ENCODE measurements at places on chromosomes 6 and 20.

- no peak for DNase-seq
Observed at GRCh38 chr20:43514648-43514999, 7.1 kb downstream of the L3MBTL1 start.

GRCh38 chr20:21397341-21398108 is at the start of gene NKX2-4:
Gene NKX2-4 (minus strand): TSS chr20:21397526. CDS start chr20:21397399, 127 bp downstream.
- peak; percentile 19 for DNase-seq

DNA sequence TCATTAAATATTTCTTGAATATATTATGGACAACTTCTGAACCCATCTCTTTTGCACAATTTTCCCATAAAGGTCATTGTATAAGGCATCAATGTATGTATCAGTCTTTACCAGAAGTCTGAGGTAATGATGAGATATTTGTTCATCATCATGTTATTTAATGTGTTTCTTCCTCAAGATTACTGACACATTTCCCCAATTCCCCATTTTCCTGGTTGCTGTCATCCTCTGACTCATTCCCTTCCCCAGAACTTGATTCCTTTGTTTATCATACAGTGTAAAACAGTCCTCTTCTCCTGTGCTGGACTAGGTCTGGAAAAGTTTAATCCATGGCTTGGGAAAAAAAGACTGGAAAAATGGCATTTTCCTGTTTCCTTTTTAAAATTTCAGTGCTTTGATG is 107.9 kb upstream of the FLRT3 start:
- DNase-seq = no peak

DNA sequence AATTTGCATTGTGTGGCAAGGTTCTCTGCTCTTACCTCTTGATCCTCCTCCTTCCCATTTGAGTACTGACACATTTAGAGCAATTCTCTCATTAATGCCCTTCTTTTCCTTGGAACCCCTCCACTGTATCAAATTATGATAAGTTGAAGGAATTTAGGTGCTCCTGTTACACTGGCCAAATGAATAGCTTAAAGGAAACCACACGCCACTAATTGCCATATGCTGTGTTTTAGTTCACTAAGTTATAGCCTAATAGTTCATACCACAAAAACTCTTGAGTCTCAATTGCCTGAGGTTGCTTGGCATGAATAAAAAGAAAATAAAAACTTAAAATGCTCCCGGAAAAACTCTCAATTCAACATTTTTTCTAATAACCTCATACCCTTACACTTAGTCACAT is 1239.3 kb downstream of the EPHA7 start:
- DNase-seq = no peak

GRCh38 chr6:116369540-116369939 is 1.2 kb upstream of the DSE start:
- DNase-seq = no peak

DNA sequence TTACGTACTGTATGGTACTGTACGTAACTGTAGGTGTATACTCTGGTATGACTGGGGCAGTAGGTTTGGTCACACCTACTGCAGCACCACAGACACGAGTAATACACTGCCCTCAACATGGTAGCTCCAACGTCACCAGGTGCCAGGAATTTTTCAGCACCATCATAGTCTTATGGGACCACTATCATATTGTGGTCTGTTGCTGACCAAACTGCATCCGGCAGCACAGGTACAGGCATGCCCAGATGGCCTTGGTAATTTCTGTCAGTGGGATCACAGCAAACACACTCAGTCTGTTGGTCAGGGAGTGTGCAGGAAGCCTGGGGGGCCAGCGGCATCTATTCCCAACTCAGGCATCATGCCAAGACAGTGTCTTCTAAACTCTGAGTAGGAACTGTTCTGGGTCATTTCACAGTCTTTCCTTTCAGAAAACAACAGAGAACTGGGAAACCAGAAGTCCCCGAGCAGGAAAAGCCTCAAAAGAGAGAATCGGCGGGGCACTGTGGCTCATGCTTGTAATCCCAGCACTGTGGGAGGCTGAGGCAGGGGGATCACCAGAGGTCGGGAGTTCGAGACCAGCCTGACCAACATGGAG is 5.8 kb downstream of the YTHDF1 start:
- no peak for DNase-seq

- no peak for DNase-seq
Observed at GRCh38 chr20:60882836-60883235, 369.2 kb upstream of the CDH4 start.

DNA sequence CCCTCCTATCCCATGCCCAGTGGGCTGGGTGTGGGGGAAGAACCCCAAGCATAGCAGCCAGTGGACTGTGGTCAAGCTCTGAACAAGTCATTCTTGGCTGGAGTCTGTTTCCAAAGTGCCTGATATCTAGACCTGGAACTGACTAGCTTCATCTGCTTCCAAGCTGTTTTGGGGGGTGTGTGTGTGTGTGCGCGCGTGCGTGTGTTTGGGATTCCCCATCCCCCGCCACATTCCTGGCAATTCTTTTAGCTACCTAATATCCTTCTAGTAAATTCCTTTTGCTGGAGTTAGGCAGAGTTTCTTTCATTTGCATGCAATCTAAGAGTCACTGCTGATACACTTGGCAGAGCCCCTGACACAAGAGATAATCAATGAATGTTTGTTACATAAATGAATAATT is 7.8 kb downstream of the PAK5 start:
- DNase-seq = no peak

GRCh38 chr6:26043384-26044139 is 43.7 kb upstream of the HFE start:
- DNase-seq = no peak

DNA sequence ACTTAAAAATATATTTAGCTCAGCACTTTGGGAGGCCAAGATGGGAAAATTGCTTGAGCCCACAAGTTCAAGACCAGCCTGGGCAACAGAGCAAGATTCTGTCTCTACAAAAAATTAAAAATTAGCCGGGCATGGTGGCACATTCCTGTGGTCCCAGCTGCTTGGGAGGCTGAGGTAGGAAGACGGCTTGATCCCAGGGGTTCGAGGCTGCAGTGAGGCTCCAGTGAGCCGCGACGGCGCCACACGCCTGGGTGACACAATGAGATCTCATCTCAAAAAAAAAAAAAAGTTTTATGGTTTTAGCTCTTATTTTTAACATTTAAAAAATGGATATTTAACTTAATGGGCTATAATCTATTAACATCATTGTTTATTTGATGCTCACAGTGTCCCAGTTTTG is 97.2 kb upstream of the RIPOR2 start:
- DNase-seq = no peak

GRCh38 chr6:105537981-105538578 is 135.2 kb upstream of the PREP start:
- no peak for DNase-seq

- no peak for DNase-seq
Observed at GRCh38 chr6:61810047-61810446, 476.0 kb downstream of the KHDRBS2 start.

GRCh38 chr6:147204843-147205311 is 660 bp downstream of the STXBP5 start:
- no peak for DNase-seq

GRCh38 chr6:168711666-168712300 is 270.8 kb downstream of the SMOC2 start:
- no peak for DNase-seq

- no peak for DNase-seq
Observed at GRCh38 chr20:57869951-57870315, 160.1 kb upstream of the PMEPA1 start.
